ENCODE measurements at places on chromosomes 2 and 18.

DNA sequence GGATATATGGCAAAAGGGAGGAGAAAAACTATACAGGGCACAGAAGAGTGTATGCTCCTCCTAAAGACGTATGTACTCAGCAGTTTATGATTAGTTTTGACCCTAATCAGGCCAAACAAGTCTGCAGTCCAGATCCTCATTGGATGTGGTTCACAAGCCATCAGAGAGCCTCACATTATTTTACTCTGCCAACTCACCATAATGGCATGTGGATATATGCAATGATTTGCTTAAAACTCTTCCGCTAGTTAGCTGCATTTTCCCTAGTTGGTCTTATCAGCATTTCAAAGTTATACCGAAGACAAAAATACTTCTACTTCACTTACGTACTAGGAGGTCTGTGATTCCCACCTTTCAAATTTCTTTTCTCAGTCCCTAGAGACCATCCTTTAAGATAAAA lies 198.4 kb downstream of the CMPK2 start:
- no peak for DNase-seq

DNA sequence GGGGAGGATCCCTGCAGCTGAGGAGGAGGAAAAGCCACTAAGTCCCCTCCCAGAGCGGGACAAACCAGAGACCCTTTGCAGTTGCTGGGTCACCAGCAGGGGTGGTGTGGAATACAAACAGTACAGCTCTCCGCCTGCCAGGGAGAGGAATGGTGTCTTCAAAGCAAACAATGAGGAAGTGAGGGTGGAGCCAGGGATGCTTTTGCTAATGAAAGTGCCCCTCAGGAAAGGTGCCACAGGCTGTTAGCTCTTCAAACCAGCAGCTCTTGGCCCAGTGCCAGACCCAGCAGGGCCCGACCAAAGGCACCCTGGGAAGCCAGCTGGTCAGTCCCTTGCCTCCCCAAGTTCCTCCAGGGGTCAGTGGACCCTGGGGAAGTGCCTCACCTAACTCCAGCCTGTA lies 102.8 kb downstream of the HIBCH start:
- DNase-seq: no peak

GRCh38 chr2:232290668-232291067 lies 87.9 kb upstream of the ALPP start:
- no peak for DNase-seq

- DNase-seq: no peak
These were observed 205.9 kb downstream of the IKZF2 start for GRCh38 chr2:212945526-212945925.

DNA sequence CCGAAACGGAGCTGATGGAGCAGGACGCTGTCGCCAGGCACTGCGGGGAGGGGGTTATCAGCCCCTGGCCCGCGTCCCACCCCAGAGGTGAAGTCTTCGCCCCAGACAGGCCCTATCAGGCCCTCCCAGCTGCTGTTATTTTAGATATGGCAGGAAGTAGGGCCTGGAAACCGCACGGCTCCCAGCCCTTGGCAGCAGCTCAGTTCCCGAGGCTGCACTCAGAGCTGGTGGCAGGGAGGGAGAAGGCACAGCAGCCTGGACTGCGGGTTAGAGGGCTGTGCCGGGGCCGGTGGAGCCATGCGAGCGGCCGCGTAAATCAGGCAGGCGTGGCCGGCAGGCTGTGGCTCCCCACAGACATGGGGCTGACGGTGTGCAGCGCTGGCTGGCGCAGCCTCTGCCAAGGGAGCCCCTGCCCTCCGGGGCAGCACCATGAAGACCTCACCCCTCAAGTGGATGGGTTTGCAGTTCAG lies 111.4 kb downstream of the NFATC1 start:
- DNase-seq: peak; percentile 63

GRCh38 chr2:64317707-64318475 lies 136.1 kb upstream of the LGALSL start:
- no peak for DNase-seq

GRCh38 chr2:134167015-134167414 lies 86.9 kb upstream of the MGAT5 start:
- no peak for DNase-seq

GRCh38 chr2:120885321-120885720 lies 149.7 kb downstream of the GLI2 start:
- no peak for DNase-seq

DNA sequence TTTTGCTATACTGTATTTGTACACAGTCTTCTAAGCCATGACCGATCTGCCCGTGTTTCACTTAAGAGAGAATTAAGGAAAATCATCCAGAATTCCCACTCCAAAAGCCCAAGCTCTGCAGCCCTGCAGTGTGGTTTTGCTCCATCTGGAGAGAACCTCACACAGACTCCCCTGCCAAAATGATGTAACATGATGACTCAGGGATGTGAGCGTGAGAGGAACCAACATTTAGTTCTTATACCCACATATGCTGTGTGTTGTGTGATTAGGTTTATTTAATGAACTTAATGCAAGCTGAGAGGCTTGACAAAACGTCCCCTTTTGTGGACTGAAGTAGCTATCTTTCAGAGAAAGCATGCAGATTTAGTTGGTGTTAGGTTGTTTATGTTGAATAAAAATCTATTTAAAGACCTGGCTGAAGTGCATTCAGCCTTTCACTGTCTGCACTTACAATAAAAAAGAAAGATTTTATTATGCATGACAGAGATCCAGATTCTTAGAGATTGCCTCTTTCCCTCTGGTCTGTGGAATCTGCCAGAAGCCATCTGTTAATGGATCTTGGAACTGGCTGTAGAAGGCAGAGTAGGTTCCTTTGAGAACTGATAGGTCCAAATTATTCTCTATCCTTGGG lies 6.3 kb downstream of the RAB12 start:
- no peak for DNase-seq

Measured in globus pallidus (tissue), 1 donor.